ENCODE measurements at places on chromosomes 5 and 9.

DNA sequence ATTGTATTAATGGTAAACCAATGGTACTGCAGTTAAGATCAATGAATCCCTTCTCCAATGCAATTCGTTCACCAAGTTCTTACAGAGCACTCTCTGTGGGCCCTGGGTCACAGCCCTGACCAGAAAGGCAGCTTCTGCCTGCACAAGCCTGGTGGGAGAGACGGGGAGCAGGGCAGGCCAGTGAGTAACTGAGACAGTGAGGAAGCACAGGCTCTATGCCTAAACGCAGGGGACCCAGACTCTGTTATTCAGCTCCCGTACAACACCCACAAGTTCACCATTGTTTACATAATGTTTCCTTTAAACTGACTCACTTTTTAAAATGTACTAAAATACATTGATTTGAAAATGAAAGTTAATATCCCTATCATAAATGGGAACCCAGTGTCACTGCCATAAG lies 40.5 kb upstream of the CTSL start:
- no peak for DNase-seq

GRCh38 chr5:73433982-73434342 lies 14.6 kb downstream of the FOXD1 start:
- DNase-seq: no peak

DNA sequence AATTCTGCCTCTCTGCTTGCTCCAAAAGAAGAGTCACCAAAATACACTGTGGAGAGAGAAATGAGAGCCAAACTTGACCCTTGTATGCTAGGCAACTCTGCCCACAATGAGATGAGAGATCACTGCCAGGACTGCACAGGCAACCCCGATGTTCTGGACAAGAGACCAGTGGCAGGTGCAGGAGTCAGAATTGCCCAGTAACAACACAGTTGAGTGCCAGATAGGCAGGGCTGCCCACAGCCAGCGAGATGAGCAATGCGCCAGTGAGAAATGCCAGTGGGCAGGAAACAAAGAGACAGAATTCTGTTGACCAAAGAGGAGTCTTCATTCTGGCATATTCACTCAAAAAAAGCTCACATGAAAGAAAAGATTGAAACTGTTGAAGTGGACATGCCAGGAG lies 570.7 kb downstream of the CAAP1 start:
- no peak for DNase-seq

- peak; percentile 81 for DNase-seq
These were observed 1.1 kb downstream of the JADE2 start for GRCh38 chr5:134526483-134527155.

GRCh38 chr9:109310486-109310901 lies 10.4 kb downstream of the EPB41L4B start:
- no peak for DNase-seq

GRCh38 chr5:159893040-159893695 lies 23.1 kb upstream of the ADRA1B start:
- no peak for DNase-seq

- DNase-seq: peak; percentile 66
These were observed at the start of gene IL11RA for GRCh38 chr9:34651876-34652601. TSS of gene IL11RA (plus strand) at chr9:34652185. CDS start at chr9:34655218, 3,033 bp downstream.

GRCh38 chr5:90279091-90279490 lies 130.5 kb downstream of the CETN3 start:
- DNase-seq: no peak

GRCh38 chr9:98206754-98207153 lies 14.3 kb upstream of the CORO2A start:
- no peak for DNase-seq

- no peak for DNase-seq
These were observed 236.7 kb downstream of the CDH18 start for GRCh38 chr5:19751326-19751725.

- DNase-seq: no peak
These were observed 42.6 kb downstream of the PSIP1 start for GRCh38 chr9:15468145-15468544.

DNA sequence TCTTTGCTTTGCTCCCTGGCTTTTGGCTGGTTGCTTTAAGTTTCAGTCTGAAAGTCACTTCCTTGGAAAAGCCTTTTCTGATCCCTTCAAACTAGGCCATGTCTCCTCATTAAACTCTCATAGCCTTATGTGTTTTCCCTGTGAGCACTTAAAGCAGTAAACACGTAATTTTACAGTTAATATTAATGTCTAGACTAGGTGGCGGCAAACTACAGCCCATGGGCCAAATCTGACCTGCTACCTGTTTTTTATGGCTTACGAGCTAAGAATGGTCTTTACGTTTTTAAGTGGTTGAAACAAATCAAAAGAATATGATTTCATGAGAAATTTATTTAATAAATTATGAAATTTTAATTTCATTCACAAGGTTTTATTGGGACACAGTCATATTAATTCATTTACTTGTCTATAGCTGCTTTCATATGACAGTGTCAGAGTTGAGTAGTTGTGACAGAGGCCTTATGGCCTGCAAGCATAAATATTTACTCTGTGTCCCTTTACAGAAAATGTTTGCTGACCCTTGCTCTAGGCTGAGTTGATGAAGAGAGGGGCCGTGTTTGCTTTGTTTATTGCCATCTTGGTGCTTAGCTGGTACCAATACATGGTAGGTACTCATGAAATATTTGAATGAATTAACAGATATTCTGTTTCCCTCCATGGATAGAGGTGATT lies 7.4 kb downstream of the SLC44A1 start:
- DNase-seq: no peak

- peak; percentile 73 for DNase-seq
These were observed 12.8 kb downstream of the NOTCH1 start for GRCh38 chr9:136532799-136533774.

Measured in stimulated activated CD4-positive, alpha-beta T cell treated with anti-CD3 and anti-CD28 coated beads, Interleukin-2, amount 100 ng/mL, for 24 hours (primary cell).